ENCODE measurements at places on chromosomes 6 and 20. TPM values are rescaled to one million over a fixed set of nuclear protein-coding genes. Genes with fewer than 3 reads are reported as not detected.

- no peak for DNase-seq
Measured at GRCh38 chr6:14555804-14556203, 438.2 kb downstream of the CD83 start.

DNA sequence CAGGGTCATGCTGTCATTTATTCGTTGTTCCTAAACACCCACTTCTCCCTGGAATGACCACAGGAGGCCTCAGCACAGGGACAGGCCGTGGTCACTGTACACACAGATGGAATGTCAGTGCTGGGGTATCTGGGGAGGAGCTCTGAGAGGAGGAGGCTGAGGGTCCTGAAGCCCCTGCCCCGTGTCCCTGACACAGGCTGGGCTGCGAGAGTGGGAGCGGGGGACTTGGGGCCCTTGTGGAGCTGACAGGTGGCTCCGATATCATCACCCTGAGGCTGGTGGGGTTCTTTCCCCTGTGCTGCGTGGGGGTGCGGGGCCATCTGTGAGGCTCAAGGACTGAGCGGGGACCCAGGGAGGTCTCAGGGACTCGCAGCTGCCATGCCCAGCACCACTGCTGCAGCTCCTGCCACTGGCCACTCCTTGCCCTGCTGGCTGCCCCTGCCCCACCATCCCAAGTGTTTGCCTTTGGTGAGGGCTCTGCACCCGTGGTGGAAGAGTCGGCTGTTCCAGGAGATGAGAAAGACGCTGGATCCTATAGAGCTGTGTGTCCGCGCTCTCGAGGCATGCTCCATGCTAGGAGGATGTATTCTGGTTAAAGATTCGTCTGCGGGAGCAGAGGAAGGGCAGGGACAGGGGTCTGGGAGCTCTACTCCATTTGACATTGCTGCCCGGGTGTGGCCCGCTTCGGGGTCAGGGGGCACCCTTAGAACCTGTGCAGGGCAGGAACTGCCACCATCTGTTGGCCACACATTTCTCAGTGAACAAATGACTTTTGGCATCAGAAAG lies 18.9 kb downstream of the NPEPL1 start:
- DNase-seq, result peak; percentile 2

DNA sequence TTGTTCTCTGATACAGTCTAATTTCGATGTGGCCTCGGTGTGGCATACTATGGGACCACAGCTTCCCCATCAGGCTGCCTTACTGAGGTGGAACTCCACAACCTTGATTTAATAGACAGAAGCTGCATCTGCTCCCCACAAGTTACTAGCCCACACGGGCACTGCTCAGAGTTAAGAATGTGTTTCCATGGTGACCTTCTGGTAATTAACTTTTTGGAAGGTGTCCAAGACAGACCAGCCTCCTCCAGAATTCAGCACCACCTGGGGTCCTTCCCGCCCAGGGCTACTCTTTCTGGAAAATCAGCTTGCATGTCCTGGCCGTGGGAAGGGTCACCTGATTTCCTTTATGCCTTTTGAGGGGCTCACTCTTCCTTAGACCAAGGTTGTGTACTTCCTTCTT lies 48.7 kb upstream of the CDH4 start:
- no peak for DNase-seq

DNA sequence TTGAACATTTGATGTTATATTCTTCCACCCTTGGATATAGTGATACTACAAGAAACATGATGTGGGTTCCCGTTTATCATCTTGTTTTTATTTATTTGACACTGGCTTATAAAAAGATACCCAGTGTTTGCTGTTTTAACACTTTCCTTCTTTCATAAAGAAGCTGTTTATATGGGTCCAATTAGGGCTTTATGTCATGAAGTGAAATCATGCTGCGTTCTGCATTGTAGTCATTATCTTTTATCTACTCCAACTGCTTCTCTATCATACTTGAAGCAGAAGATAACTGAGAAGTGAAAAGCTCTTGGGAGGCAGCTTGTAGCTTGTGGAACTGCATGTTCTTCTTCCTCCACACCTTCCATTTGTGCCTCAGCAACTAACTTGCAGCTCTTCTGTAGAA lies 57.8 kb downstream of the GPX5 start:
- no peak for DNase-seq

GRCh38 chr6:167907837-167908681 lies 81.3 kb downstream of the AFDN start:
- DNase-seq, result no peak

- no peak for DNase-seq
Measured at GRCh38 chr20:37944456-37944981, 41.6 kb downstream of the VSTM2L start.

DNA sequence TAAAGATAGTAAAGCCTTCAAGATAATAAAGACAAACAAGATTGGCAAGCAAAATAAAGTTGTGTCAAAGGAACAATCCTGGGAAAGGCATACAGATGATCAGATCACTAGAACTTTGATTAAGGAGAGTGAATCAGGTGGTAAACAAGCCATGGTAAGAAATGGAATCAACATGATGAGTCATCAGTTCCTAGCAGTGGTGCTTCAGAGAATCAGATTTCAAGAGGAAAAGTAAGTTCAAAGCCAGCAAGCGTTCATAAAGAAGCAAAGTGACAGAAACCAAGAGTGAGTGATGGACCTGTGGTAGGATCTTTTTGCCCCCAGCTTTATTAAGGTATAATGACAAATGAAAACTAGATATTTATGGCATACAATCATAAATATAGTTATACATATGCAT lies 340.4 kb downstream of the TPBG start:
- no peak for DNase-seq

Gene DZANK1
- total RNA-seq, result 4.2 TPM

Gene PGC
- not detected for total RNA-seq

Gene SAMD10
- 5.0 TPM for total RNA-seq

Gene CPXM1
- 139 TPM for total RNA-seq

Gene RIPOR3
- total RNA-seq, result 11.2 TPM

Gene APOM
- 0.92 TPM for total RNA-seq
